ENCODE measurements at places on chromosomes 13 and 19. TPM values are rescaled to one million over a fixed set of nuclear protein-coding genes. Genes with fewer than 3 reads are reported as not detected.

- DNase-seq: peak; percentile 55
Observed at GRCh38 chr13:109743706-109744453, 42.5 kb downstream of the IRS2 start.

The C1QTNF9B gene
- not detected for total RNA-seq

DNA sequence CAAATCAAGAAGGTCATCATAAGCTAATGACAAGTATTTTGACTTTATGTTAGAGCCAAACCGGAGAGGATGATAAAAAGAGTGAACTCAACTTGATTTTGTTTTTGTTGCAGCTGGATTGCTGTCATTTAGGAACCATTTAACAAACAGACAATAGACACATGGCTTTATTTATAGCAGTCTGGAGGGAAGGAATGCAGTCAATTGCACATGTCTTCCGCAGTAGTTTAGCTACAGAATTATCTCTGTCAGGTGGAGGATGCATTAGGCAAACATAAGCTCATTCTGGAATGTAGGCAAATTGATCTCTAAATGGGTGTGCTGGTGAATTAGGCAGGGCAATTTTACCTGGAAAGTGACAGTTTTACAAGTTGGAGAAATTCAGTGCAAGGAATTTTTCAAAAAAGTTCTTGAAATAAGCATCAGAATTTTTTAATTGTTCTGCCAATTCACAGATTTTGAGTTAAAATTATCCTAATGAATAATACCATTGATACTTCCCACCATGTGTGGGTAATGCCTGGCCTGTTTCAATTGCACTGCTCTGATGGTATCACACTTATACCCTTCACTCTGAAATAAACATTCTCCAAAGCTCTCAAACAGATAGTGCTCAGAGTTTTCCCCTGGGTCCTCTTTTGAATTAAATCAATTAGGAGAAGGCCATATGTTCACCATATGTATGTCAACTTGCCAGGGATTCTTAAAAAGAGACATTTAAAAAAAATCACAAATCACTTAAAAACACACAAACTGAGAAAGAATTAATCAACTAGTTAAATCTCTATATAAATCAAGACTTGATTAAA is 318.3 kb downstream of the NDFIP2 start:
- DNase-seq: no peak

The TSEN34 gene
- total RNA-seq: 11.9 TPM

DNA sequence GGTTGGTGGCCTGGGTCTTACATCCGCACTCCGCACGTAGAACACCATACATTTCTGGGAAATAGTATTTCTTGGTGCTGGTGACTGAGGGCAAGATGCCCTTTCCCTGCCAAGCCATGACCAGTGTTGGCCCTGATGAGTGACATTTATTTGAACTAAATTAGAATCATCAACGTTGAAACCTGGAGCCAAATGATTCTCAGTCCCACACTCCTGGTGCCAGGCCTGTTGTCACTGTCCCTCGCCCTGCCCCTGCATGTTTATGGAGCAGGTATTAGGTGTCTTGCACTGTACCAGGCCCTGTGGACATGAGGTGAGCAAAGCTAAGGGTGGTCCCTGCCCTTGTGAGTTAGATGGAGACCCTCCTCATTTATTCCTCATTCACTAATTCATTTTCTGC is 5.8 kb downstream of the CHST8 start:
- no peak for DNase-seq

- no peak for DNase-seq
Observed at GRCh38 chr19:32895384-32895783, 25.8 kb upstream of the SLC7A9 start.

DNA sequence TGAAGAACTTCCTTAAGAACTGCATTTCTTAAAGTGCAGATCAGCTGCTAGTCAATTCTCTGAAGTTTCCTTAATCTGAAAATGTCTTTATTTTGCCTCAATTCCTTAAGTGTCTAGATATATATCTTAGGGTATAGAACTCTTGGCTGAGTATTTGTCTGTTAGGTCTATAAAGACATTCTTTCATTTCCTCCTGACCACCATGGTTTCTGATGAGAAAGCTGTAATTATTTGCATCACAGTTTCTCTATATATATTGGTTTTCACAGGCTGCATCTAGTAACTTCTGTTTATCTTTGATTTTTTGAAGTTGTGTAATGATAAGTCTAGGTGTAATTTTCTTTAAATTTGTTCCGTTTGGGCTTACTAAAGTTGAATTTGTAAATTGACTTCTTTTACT is 15.2 kb downstream of the NDFIP2 start:
- DNase-seq: no peak

GRCh38 chr19:2040647-2041432 is 10.2 kb downstream of the MKNK2 start:
- DNase-seq: no peak

- DNase-seq: no peak
Observed at GRCh38 chr19:17200408-17201079, 14.6 kb upstream of the USE1 start.

The ISYNA1 gene
- 33.5 TPM for total RNA-seq

DNA sequence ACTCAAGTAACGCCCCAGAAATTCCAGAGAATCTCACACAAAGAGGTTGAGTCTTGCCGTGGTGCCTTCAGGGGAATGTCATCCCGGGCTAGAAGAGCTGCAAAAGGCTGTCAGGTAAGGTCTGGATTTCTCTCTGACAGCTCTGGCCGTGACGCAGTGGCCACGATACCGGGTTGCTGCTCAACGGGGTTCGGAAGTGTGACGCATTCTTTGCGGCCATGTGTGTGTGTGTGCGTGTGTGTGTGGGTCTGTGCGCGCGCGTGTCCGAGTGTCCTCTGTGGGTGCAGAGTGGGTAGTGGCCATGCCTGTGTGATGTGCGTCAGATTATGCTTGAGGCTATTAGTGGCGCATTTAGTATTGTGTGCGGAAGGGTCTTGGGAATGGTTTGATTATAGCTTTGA is 306 bp downstream of the ZNF540 start:
- DNase-seq: peak; percentile 69

The KASH5 gene
- total RNA-seq: not detected

The TMEM238 gene
- 26.7 TPM for total RNA-seq

The DCT gene
- total RNA-seq: not detected

The ADPRHL1 gene
- total RNA-seq: 0.87 TPM

The ZNF549 gene
- total RNA-seq: 7.5 TPM

The PRX gene
- total RNA-seq: 1.1 TPM

DNA sequence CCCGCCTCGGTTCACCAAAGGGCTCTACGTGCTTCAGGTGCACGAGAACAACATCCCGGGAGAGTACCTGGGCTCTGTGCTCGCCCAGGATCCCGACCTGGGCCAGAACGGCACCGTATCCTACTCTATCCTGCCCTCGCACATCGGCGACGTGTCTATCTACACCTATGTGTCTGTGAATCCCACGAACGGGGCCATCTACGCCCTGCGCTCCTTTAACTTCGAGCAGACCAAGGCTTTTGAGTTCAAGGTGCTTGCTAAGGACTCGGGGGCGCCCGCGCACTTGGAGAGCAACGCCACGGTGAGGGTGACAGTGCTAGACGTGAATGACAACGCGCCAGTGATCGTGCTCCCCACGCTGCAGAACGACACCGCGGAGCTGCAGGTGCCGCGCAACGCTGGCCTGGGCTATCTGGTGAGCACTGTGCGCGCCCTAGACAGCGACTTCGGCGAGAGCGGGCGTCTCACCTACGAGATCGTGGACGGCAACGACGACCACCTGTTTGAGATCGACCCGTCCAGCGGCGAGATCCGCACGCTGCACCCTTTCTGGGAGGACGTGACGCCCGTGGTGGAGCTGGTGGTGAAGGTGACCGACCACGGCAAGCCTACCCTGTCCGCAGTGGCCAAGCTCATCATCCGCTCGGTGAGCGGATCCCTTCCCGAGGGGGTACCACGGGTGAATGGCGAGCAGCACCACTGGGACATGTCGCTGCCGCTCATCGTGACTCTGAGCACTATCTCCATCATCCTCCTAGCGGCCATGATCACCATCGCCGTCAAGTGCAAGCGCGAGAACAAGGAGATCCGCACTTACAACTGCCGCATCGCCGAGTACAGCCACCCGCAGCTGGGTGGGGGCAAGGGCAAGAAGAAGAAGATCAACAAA is 2.6 kb downstream of the PCDH17 start:
- no peak for DNase-seq

- DNase-seq: peak; percentile 48
Observed at GRCh38 chr19:41998246-41999020, 4.4 kb upstream of the ATP1A3 start.

The MOB3A gene
- 235 TPM for total RNA-seq

- DNase-seq: no peak
Observed at GRCh38 chr19:33727331-33727998, 69.2 kb upstream of the KCTD15 start.

- no peak for DNase-seq
Observed at GRCh38 chr19:39356647-39357046, 14.4 kb downstream of the SAMD4B start.

- no peak for DNase-seq
Observed at GRCh38 chr13:20073775-20074174, 87.1 kb downstream of the GJA3 start.

GRCh38 chr13:35629026-35629425 is 152.5 kb upstream of the MAB21L1 start:
- DNase-seq: no peak

The PSG1 gene
- total RNA-seq: not detected

- no peak for DNase-seq
Observed at GRCh38 chr19:38196245-38196837, 27.7 kb downstream of the DPF1 start.

DNA sequence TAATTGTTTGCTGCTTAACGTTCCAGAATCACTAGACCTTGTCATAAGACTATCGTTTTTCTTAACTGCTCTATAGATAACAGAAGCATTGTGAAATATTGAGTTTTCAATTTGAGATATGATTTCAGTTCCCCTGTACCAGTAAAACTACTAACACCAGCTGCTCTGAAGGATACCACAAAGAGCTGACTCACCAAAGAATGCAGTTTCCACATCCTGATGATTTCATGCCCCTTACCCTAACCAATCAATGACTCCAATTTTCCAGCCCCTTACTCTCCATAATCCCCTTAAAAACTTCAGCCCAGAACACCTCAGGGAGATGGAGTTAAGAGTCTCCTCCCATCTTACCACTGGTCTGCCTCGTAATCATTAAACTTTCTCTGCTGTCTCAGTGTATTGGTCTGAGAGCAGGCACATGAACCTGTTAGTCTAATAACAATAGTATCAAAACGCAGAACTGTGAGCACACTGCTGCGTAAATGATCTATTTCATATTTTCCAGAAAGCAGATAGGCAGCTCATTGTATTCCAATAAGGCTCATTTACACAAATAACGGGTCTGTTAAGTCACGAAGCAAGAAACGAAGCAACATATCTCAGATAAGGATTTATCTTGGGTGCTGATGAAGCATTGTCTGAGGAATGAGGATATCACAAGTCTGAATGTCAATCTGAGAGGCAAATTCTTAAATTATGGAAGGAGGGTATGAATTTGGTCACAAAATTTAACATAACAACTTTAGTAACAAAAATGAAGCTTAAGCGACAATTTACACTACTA is 14.1 kb upstream of the CCNA1 start:
- DNase-seq: no peak

DNA sequence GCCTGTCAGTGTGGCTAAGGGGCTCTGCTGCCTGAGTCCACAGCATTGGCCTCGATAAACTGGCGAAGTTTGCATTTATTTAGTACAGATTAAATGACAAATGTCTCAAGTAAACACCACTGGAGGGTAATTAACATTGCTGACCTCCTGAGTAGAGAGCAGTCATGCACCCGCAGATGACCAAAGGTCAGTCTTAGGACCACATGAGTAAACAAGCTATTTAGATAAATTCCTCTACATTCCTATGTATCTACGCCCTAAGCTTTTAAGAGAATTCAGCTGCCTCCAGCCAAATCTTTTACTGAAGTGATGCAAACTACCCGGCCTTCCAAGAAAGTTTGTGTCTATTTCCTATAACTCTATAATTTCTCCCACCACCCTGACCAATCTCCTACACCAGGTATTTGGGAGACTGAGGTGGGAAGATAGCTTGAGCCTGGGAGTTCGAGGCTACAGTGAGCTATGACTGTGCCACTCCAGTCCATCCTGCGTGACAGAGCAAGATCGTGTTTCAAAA is 22.9 kb downstream of the CD70 start:
- DNase-seq: no peak

GRCh38 chr13:47126432-47126831 is 229.6 kb upstream of the HTR2A start:
- no peak for DNase-seq

GRCh38 chr13:50485979-50486935 is 357.2 kb downstream of the DLEU7 start:
- no peak for DNase-seq

DNA sequence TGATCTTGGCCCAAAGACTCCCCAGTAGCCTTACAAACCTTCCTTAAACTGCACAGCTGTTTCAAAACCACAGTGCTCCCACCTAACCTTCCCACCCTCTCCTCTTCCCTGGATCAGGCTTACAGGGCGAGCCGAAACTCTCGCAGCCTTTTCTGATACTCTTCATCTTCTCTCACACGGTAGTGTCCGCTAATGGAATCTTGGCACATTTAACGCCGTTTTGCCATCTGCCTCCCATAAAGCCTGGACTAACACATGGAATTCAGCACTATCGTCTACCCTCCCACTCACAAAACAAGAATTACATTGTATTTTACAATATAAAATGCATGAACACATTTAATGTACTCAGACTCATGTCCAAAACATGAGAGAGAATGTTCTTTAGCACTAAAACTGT is 135.9 kb downstream of the RAP2A start:
- no peak for DNase-seq

DNA sequence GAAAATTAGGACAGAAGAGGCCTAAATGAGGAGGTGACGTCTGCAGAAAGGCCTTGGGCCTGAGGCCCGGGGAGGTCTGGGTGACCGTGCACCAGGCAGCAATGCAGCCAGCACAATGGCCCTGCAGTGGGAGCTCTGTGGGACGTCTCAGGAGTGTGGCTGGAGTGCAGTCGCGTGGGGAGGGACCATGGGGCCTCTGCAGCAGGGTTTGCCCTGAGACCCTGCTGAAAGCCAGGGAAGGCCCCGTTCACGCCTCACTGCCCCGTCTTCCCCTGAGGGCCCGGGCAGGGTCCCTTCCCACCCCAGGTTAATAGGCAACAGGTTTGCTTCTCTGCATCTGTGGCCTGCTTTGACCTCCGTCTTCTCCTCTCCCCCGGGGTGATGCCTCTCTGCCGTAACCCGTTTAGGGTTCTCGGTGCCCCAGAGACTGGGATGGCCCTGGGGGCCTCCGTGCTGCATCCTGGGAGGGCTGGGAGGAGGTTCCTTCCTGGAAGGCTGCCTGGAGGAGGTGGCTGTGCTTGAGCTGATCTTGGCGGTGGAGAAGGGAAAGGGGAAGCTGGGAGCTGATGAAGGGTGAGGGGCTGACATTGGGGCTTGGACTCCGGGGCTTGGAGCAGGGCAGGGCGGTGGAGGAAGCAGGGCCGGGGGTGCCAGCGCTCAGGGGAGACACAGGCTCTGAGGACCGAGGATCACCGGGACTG is 9.7 kb downstream of the PALM start:
- no peak for DNase-seq
